LHCN-M2 (cell line): ENCODE measurements at places on chromosomes 11 and 22.

DNA sequence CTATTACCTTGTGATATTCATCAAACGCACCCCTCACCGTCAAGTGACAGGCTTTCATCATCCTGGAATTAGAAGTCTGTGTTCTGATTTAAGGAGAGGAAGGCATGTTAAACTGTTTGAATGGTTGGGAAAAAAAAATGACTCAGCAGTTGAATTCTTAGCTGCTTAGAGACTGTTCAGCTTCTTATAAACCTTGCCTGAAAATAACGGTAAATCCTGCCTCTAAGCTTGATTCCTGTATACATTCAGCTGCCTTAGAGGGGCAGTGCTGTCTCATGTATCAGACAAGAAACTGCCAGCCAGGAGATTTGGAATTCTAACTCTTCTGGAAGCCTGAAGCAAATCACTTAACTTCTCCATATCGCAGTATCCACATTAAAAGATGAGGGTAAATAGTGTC is 437.4 kb downstream of the JRKL start:
- peak; percentile 31 for DNase-seq

DNA sequence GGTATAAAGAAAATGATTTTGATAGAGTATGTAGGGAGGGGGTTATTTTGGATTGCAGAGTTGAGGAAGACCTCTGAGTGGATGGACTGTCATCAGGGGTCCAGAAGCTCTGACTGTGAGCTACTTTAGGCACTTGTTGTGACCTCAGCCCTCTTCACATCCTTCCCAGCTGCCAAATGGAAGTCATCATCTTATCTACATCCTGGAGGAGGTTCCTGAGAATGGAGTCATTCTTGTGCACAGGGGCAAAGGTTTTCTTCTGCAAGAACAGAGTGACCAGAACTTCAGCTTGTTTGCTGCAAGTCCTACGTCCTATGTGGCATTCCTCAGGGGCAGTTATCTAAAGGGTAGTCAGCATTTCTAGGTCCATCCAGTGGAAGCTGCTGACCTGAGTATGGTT is 393.8 kb downstream of the AASDHPPT start:
- no peak for DNase-seq

GRCh38 chr11:95913830-95914615 is 9.9 kb downstream of the MTMR2 start:
- no peak for DNase-seq

DNA sequence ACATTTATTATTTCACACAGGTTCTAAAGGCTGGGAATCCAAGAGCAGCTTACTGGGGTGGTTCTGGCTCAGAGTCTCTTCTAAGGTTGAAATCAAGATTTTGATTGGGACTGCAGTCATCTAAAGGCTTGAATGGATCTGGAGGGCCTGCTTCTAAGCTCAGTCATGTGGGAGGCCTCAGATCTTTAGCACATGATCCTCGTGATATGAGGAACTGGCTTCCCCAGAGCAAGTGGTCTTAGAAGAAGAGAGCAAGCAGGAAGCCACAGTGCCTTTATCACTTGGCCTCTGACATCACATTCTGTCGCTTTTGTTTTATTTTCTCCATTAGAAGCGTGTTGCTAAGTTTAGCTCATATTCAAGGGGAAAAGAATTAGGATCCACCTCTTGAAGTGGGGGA is 88.9 kb downstream of the ARFGAP2 start:
- DNase-seq = no peak

GRCh38 chr22:24584166-24584790 is 8.6 kb downstream of the LRRC75B start:
- DNase-seq = no peak

DNA sequence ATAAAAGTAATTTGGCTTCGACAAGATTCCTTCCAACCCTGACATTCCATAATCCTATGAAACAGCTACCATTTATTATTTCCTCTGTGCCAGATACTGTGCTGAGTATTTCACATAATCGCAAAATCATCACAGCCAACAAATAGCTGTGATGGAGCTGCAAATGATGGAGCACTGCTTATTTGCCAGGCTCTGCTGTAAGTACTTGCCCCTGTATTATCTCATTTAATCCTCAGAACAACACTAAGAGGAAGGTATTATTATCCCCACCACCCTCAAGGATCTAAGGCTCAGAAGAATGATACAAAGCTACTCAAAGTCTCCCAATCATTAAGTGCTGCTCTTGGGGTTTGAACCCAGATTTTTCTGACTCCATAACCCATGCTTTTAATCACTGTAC is 145.5 kb downstream of the CCDC34 start:
- DNase-seq = no peak

- DNase-seq = no peak
Measured at GRCh38 chr22:46044621-46045458, 67.9 kb upstream of the WNT7B start.

DNA sequence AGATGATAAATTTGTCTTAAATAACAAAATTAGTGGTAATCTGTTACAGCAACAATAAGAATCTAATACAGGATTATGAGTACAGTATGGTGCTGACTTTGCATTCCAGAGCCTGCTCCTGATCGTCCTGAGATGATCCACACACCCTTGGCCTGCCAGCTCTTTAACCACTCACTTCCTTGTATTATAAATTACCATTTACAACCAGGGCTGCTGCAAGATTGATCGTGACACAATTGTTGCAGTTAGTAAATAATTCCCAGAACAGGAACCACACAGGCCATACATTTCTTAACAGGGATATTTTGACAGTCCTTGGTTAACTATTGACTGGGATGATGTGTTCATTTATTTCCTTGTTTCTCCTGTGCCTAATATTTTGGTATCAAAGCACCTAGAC is 3.8 kb upstream of the CBLIF start:
- DNase-seq = no peak
